ENCODE measurements at places on chromosomes 7 and 10.

- DNase-seq, result no peak
These were observed 495 bp downstream of the EIF3B start for GRCh38 chr7:2354939-2355704.

DNA sequence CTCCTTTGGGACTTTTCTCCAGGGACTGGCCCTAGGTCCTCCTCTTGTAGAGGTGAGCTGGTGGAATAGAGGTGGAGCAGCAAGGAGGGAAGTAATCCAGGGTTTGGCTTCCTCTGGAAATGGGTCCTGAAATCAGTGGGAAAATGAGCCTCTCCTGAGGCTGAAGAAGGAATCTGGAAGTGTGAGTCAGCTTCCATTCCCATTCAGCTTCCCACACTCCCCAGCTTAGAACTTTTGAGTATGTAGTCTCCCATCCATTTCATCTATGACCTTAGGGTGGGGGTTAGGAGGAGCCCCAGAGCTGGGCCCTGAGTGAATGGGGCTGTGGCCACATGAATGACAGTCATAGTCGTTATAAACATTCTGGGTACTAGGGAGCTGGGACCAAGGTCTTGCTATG is 17.7 kb downstream of the LDB1 start:
- DNase-seq, result no peak

GRCh38 chr10:128687408-128687807 is 561.2 kb upstream of the MKI67 start:
- DNase-seq, result no peak

DNA sequence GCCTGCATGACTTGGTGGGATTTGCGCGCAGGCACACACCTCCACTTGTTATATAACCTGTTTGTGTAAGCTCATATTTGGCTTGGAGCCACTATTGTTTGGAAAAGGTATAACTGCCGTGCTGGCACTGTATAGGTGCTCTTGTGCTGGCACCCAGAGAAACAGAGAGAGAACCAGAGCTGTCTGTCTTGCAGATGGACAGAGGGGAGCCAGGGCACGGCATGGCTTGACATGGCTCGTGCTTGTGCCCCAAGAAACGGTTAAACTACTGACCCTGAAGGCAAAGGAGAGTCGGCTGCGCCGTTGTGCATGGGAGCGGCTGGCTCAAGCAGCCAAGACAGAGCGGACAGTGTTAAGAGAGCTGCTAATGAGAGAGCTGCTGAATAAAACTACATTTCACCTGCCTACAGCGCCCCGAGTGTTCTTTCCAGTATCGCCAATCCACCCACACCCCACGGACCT is 23.2 kb downstream of the RAPGEF5 start:
- no peak for DNase-seq

DNA sequence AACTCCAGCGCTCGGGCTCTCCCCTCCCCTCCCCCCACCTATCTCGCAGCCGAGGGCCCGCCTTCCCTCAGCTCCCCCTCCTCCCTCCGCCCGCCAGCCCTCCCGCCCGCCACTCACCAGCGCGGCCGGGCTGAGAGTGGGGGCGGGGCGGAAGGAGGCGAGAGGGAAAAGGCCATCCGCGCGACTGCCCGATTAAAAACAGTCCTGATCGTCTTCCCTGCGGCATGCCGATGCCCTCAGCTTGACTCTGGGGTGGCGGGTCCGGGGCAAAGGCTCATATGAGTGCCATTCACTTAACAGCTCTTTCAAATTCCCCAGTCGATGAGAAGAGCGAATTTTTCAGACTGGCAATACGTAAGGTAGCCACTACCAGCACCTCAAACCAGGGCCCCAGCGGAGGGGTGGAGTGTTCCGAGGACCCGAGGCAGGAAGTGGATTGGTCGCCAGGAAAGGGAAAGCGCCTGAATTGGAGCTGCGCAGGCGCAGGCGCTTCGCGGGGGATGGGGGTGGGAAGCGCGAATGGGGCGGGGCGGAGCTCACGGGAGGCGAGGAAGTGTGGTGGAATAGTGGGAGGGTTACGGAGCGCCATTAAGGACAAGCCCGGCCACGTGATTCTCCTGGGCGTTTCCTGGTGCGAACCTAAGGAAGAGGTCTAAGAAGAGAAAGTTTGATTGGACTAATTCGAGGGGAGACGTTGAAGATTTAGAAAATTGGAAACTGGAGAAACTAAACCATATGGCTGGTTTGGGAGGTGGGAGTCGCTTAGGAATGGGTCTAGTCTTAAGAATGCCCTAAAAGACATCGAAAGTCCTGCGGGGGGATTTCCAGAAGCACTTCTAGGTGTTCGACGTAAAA is at the start of gene UPF2:
Gene UPF2, minus strand, starts transcription at position 13 of the 855 bp plus-strand sequence. CDS start 7,386 bp downstream, outside the sequence.
- peak; percentile 97 for DNase-seq

GRCh38 chr7:65731562-65732035 is 141.3 kb upstream of the VKORC1L1 start:
- no peak for DNase-seq

Data from activated CD8-positive, alpha-beta memory T cell treated with anti-CD3 and anti-CD28 coated beads for 4 hours (primary cell).